ENCODE measurements at places on chromosomes 3 and 15. TPM values are rescaled to one million over a fixed set of nuclear protein-coding genes. Genes with fewer than 3 reads are reported as not detected.

DNA sequence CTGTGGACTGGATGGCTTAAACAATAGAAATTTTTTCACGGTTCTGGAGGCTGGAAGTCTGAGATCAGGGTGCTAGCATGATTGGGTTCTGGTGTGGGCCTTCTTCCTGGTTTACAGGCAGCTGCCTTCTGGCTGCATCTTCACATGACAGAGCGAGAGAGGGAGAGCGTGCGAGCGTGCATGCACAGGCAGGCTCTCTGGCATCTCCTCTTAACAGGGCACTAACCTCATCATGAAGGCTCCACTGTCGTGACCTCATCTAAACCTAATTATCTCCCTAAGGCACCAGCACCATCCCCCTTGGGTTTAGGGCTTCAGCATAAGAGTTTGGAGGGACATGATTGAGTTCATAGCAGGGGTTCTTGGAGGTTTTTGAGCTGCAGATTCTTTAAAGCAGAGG, 292.0 kb upstream of the C2CD4B start:
- DNase-seq = no peak

CCDC9B gene
- 0.50 TPM for total RNA-seq

DNA sequence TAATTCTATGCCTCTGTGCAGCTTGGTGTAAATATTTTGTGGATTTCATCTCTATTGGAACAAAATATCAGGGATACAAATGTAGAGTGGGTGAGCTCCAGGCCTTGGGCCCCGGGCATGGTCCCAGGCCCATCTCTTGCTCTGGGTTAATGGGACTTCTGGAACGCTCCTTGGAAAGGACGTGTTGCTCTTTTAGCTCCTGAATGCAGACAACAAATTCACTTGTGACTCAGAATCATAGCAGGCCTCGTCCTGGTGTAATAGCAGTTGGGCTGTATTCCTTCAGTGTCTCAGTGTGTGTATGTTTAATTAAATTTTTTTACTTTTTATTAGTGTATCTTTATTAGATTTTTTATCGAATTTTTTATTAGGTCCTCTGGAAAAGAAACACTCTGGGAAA, 266.7 kb upstream of the C2CD4B start:
- DNase-seq = no peak

GRCh38 chr3:64358176-64358575, 132.9 kb upstream of the PRICKLE2 start:
- no peak for DNase-seq

SH2D7 gene
- not detected for total RNA-seq

- no peak for DNase-seq
Measured at GRCh38 chr15:58374147-58374546, 57.6 kb upstream of the LIPC start.

ADAMTS17 gene
- 2.9 TPM for total RNA-seq

GOLGA6A gene
- total RNA-seq = 0.72 TPM

DNA sequence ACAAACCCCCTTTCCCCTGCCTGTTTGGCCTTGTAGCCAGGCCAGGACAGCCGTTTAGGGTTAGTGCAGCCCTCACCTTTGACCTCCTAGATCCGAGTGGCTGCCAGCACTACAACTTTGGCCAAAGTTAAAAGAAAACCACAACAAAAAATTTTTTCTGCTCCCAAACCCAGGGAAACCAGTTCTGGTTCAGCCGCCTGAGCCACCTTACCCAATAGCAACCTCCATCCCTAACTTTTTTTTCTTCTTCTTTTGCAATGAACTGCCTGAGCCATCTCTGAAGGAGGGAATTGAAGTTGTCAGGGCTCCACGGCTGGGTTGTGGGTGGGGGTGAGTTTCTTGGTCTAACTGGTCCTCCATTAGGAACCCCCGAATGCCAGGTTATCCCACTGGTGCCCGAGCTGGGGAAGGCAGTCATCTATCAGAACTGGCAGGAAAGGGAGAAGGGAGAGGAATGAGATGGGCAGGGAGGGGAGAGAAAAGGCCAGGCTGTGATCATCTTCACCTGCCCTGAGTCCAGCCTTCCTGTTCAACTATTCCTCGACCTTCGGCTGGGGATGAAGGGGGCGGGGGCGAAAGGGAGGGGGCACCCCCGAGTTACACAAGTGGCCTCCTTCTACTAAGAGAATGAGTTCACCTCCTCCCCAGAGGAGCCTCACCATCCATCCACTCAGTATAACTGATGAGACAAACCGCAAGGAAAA, 6.2 kb upstream of the NR2F2 start:
- DNase-seq = no peak

CHRNB4 gene
- 1.9 TPM for total RNA-seq

GRCh38 chr15:39888243-39888642, 31.8 kb downstream of the GPR176 start:
- no peak for DNase-seq

MESP2 gene
- total RNA-seq = not detected

All from H9 (cell line).